ENCODE measurements at places on chromosomes 7 and 10.

- no peak for DNase-seq
Measured at GRCh38 chr10:122435212-122435827, 19.1 kb upstream of the ARMS2 start.

- no peak for DNase-seq
Measured at GRCh38 chr7:18234519-18234918, 206.9 kb upstream of the PRPS1L1 start.

DNA sequence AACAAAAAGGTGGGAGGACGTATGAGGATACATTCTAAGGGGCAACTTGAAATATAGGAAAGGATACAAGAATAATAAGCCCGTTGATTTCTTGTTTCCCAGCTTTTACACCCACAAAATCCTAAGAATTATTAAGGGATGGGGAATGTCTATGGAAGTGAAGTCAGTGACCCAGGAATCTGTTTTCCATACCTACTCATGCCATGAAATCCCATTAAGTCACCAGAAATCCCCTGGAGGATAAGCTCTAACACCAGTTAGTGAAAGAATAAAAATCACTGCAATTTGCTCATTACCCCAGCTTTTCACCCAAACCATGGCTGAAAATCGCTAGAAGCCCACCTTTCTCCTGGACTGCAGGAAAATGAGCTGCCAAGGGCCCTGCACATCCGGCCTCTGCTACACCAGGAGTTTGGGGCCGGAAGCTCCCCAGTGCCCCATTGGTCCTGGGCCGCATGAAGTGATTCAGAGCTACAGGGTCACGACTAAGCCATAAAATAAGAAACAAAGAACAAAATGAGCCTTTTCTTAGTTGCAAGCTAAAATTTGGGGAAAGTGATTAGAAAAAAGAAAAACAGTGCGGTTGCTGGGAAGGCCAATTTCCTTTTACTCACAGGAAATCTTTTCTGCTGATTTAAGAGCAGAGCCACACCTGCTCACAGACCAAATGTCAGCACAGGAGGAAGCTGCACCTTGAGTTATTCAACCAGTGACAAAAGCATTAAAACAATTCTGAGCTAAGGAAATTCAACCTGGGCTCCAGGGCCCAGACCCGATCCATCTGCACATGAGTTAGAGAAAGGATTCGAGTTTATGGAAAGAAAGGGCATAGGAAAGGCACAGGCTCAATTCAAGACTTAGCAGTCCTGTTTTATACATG is 40.3 kb downstream of the HIPK2 start:
- peak; percentile 10 for DNase-seq

- DNase-seq, result no peak
Measured at GRCh38 chr7:150665089-150665748, 20.3 kb upstream of the GIMAP2 start.

DNA sequence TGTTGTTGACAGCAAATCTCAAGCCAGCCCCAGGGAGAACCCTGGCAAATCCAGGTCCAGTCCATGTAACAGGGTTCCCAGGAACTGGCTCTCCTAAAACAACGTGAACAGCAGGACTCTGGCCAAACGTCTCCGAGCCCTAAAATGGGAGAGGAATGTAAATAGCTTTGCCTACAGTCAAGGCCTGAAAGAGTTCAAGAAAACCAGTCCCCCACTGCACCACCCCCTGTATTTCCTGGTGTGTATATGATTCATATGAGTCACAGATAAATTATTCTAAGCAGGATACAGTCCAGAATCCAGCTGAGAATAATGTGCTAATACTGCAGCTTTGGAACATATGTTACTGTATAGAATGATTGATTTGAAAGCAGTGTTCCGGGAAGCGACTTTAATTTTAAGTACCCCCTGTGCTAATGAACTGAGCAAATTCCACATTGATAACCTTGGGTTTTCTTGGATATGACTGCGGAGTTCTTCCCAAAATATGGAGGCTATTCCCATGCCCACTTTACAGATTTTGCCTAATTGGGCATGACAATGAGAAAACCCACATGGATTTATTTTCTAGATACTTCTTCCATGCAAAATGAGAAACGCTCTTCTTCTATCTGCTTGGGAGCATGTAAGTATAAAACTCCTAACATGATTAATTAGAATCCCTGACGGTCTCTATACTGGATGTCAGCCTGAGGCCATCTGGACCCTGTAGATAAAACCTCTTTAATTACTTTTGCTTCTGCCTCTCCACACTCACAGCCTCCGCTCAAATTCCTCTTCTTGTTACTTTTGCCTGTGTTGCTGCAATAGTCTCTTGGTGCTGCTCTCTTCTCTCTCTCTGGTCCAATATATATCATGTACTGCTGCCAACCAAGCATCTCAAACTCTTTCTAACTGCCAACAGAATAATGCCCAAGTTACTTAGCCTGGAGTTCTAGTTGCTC is 50.2 kb downstream of the LAMB4 start:
- DNase-seq, result no peak

GRCh38 chr10:78688230-78688900 is 380.4 kb upstream of the ZMIZ1 start:
- DNase-seq, result no peak
